ENCODE measurements at places on chromosomes 1 and 21. TPM values are rescaled to one million over a fixed set of nuclear protein-coding genes. Genes with fewer than 3 reads are reported as not detected.

- H3K27ac ChIP-seq: no peak overlapping the region
- no peaks in the 10 kb centered on the region for H3K27me3 ChIP-seq
- no peaks in the 10 kb centered on the region for H3K36me3 ChIP-seq
Observed at GRCh38 chr21:25039461-25040380, 567.6 kb downstream of the MRPL39 start.

GRCh38 chr1:209809611-209810010 is 3.7 kb upstream of the IRF6 start:
- DNase-seq: no peak
- H3K4me1 ChIP-seq: peaks cover 20% of the 10 kb centered on the region
- no peaks in the 10 kb centered on the region for H3K36me3 ChIP-seq
- no peak overlapping the region for H3K4me3 ChIP-seq
- H3K27ac ChIP-seq: no peak overlapping the region
- H3K27me3 ChIP-seq: no peaks in the 10 kb centered on the region

GRCh38 chr1:12592496-12592895 is 25.5 kb downstream of the DHRS3 start:
- H3K36me3 ChIP-seq: peaks cover 49% of the 10 kb centered on the region
- no peak for DNase-seq
- peak overlapping the region; percentile 19 for H3K27ac ChIP-seq
- H3K4me3 ChIP-seq: no peak overlapping the region
- no peaks in the 10 kb centered on the region for H3K27me3 ChIP-seq

DNA sequence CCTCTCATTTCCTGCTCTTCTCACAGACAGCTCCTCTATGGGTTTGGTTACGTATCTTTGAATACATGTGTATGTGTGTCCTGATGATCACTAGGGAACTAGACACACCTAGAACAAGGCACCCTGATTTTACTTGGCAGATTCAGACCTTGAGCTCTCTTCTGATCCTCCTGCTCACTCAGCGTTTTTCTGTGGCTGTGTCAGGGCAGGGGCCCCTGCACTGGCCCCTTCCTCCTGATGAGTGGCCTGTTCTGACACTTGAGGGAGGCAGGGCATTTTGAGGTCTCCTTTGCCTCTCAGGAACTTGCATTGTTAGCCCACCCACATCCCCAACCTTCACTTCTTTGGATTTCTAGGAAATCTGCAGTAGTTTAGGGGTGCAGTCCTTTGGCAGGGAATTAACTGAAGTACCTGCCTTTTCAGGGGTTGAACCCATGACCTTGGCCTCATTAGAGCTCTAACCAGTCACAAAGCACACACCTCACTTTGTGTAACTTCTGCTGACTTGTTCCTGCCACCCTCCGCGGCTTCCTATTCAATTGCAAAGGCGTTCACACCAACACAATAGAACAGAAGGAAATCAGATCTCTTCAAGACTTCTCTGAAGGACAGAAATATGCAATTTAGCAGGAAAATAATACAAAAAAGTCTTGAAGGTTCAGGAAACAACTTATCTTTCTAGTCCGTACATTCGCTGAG is 8.8 kb downstream of the SMYD2 start:
- peaks cover 24% of the 10 kb centered on the region for H3K36me3 ChIP-seq
- H3K4me1 ChIP-seq: peaks cover 43% of the 10 kb centered on the region
- no peak overlapping the region for H3K27ac ChIP-seq
- H3K4me3 ChIP-seq: no peak overlapping the region

GRCh38 chr1:20551945-20552727 is at the start of gene FAM43B:
FAM43B (plus strand) TSS chr1:20552573; CDS start chr1:20552974, 401 bp downstream.
- peak; percentile 19 for DNase-seq
- no peaks in the 10 kb centered on the region for H3K36me3 ChIP-seq
- H3K4me1 ChIP-seq: no peaks in the 10 kb centered on the region
- H3K27me3 ChIP-seq: peaks cover 38% of the 10 kb centered on the region
- no peak within 1 kb of the TSS for H3K4me3 ChIP-seq

LTN1 gene
- total RNA-seq: 23.0 TPM

DNA sequence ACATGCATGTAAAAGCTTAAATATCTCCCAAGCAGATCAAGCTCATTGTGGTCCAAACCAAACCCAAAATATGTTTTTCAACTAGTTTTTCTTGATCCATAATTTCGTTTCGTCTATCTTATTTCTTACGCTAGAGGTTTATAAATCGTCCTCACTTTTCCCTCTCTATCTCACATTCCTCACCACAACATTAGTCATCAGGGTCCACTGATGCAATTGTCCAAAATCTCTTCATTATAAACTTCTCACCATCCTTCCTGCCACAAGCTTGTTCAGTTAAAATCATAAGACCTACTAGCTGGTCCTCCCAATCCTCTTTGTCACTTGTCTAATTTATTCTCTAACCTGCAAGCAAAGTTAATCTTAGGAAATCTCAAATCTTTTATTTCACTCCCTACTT is 173.0 kb upstream of the PALMD start:
- no peaks in the 10 kb centered on the region for H3K36me3 ChIP-seq
- H3K4me1 ChIP-seq: no peaks in the 10 kb centered on the region
- no peak overlapping the region for H3K27ac ChIP-seq
- no peak overlapping the region for H3K4me3 ChIP-seq
- H3K27me3 ChIP-seq: peaks cover 3% of the 10 kb centered on the region

DNA sequence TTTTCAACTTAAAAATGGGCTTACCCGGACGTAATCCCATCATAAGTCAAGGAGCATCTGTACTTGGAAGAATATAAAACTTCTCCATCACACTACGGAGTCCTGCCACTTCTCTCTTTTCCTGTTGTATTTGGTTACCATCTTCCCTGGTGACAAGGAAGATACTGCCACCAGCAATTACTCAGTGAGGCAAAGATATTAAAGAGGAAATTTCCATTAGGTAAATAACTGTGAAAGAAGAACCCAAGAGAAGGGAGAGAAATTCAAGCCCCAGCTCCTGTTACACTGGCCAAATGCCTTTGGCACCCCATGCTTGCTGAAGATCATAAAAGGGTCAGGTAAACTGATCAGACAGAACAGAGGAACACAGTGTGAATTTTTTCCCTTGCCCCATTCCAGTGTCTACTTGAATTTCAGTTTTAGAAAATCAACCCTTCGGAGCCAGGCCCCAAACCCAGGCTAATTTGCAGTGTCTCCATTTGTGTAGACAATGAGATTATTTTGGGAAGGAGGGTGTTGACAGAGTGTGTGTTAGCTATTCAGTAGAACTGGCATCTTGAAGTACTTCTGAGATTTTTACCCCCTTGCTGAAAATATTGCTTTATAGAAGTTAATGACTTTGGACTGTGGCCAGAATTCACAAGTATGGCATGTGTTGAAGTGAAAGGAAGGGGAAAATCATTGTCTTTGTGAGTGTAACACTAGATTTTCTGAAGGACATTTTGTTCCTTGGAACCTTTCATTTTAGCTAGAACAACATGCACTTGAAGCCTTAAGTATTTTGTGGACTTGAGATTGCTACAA is 167.1 kb downstream of the DHRS3 start:
- H3K4me1 ChIP-seq: peaks cover 90% of the 10 kb centered on the region
- DNase-seq: no peak
- H3K27ac ChIP-seq: peak overlapping the region; percentile 99
- H3K27me3 ChIP-seq: no peaks in the 10 kb centered on the region

BRDT gene
- not detected for total RNA-seq

DNA sequence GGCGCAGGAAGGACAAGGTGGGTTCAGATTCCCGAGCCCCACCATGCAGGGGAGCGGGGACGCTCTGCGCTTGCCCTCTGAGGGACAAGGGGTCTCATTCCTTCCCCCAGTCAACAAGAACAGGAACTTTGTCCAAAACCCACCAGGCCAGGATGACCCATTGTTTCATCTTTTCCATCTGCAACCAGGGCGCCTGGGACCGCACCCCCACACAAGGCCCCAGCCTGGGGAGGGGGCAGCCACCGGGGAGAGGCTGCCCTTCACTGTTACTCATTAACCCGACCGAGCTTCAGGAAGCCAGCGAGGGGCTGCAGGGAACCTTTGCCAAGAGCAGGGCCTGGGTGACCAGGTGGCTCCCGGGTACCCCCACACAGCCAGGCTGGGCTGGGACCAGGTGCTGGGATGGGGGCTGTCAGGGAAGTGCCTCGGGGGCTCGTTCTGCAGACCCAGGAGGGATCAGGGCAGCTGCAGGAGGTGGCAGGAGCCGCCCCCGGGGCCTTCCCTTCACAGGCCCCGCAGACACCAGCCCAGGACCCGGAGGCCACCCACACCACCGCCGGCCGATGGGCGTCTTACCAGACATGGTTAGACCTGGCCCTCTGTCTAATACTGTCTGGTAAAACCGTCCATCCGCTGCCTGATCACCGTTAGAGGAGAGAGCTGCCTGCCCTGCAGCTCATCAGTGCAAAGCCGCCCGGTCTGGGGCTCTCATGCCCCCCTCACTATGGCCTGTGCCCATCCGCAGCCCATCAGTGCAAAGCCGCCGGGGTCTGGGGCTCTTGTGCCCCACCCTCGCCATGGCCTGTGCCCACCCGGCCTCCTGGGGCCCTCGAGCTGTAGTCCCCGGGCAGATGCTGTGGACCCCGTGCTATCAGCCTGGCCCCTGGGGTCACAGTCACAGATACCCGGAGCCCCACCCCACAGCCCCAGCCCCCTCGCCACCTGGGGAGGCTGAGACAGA is 4.9 kb upstream of the TTLL10 start:
- no peaks in the 10 kb centered on the region for H3K36me3 ChIP-seq
- no peak for DNase-seq
- H3K27me3 ChIP-seq: peaks cover 8% of the 10 kb centered on the region
- H3K27ac ChIP-seq: no peak overlapping the region
- H3K4me1 ChIP-seq: peaks cover 13% of the 10 kb centered on the region

DNA sequence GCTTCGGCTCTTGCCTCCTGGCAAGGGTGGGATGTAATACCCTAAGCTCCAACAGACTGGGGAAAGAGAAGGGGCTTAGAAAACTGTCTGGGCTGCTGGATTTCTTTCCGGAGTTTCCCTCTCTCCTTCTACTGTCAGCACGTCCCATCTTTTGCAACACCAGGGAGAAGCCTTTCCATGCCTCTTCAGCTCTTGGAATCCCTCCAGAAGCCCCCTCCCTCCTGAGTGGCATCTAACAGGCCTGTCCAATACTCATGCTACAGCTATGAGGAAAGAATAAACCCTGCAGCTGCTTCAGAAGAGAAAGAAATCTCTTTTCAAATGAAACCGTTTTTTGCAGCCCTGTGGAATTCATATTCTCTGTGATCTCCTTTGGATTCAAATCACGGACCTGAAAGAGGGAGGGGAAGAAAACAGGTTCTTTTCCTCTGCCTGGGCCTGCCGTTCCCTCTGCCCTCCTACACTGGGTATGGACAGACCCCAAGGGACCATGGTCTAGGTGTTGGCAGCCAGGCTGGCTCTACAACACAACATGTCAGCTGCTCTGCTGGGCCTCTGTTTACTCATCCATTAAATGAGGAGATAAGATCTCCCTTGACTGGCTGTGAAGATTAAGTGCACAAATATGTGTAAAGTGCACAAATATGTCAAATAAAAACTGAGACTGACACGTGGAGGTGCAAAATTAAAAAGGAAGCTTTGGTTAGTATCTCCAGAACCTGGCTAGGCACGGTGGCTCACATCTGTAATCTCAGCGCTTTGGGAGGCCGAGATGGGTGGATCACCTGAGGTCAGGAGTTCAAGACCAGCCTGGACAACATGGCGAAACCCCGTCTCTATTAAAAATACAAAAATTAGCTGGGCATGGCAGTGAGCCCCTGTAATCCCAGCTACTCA is 6.0 kb upstream of the CAPN2 start:
- no peaks in the 10 kb centered on the region for H3K36me3 ChIP-seq
- H3K27me3 ChIP-seq: peaks cover 5% of the 10 kb centered on the region
- H3K27ac ChIP-seq: no peak overlapping the region
- no peak overlapping the region for H3K4me3 ChIP-seq

OR6F1 gene
- total RNA-seq: not detected

DNA sequence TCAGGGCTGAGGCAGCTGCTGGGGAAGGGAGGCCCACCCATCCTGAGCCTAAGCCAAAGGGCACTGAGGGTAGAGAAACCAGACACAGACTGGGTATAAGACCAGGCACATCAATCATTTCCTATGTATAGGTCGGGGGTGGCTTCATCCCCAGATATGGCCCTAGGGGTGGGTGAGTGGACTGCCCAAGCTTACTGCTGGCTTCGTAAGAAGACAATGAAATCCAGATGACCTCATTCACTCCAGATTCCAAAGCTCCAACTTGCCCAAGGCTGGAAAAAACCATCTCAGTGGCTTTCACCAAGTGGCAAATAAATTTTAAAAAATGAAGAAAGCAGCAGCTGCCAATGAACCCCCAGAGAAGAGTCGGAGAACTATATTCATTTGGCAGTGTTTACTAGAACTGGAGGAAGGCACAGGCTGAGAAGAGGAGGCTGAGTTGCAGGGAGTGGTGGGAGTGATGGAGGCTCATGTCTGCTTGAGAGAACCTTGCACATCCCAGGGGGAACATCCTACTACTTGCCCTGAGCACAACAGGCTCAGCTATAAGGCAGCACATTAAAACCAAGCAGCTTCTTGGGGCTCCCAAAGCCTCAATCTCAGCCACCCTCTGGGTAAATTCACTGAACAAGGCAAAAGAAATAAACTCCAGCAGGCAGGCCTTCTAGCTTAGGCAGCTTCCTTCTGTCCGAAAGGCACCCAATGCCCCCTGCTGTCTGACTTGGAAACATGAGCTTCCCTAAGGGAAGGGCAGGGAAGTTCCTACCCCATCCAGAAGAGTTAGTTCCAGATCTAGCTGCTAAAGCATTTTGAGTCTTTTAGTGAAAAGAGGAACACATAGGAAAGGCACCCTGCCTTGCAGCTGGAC is 14.1 kb downstream of the PEA15 start:
- peaks cover 7% of the 10 kb centered on the region for H3K36me3 ChIP-seq
- no peak for DNase-seq
- H3K4me3 ChIP-seq: no peak overlapping the region

GRCh38 chr1:213050745-213051126 is 305 bp upstream of the RPS6KC1 start:
- no peak for DNase-seq
- peak overlapping the region; percentile 94 for H3K27ac ChIP-seq
- H3K4me3 ChIP-seq: peak overlapping the region; percentile 97
- H3K4me1 ChIP-seq: peaks cover 24% of the 10 kb centered on the region
- peaks cover 19% of the 10 kb centered on the region for H3K27me3 ChIP-seq

DNA sequence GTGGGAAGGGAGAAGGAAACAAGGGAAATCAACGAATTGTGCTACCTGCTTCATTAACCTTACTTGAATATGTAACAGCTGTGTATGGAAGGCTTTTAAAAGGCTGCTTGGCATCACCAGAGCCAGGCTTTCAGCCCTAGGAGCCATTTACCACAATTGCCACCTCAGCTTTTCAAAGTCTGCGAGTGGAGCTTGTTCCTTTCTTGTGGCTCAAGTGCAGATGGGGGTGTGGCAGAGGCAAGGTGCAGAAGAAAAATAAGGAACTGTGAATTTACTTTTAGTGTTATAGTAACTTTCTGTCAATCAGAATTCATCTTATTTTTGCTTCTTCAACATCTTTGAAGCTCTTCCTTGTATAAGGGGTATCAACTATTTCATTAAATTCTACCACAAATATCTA is 17.6 kb downstream of the CLCA2 start:
- H3K27ac ChIP-seq: no peak overlapping the region
- no peak overlapping the region for H3K4me3 ChIP-seq
- H3K36me3 ChIP-seq: no peaks in the 10 kb centered on the region

- no peaks in the 10 kb centered on the region for H3K36me3 ChIP-seq
- H3K27ac ChIP-seq: no peak overlapping the region
- no peak overlapping the region for H3K4me3 ChIP-seq
- peaks cover 36% of the 10 kb centered on the region for H3K27me3 ChIP-seq
- no peaks in the 10 kb centered on the region for H3K4me1 ChIP-seq
- DNase-seq: no peak
Observed at GRCh38 chr1:165927169-165927568, 99.8 kb downstream of the UCK2 start.
